ENCODE measurements at places on chromosomes 5 and 9.

DNA sequence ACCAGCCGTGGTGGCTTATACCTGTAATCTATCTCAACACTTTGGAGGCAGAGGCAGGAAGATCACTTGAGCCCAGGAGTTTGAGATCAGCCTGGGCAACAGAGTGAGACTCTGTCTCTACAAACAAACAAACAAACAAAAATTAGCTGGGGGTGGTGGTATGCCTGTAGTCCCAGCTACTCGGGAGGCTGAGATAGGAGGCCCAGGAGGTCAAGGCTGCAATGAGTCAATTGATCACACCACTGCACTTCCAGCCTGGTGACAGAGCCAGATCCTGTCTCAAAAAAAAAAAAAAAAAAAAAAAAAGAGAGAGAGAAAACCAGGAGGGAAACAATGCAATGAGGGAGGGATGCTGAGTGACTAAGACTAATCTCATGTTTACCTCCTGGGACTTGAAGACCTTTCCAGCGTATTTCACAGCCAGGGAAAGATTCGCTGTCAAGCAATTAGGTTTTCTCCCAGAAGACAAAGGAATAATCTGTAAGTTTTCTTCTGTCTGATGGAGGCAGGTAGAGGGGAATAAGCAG lies 51.1 kb upstream of the MIER3 start:
- no peak for DNase-seq

DNA sequence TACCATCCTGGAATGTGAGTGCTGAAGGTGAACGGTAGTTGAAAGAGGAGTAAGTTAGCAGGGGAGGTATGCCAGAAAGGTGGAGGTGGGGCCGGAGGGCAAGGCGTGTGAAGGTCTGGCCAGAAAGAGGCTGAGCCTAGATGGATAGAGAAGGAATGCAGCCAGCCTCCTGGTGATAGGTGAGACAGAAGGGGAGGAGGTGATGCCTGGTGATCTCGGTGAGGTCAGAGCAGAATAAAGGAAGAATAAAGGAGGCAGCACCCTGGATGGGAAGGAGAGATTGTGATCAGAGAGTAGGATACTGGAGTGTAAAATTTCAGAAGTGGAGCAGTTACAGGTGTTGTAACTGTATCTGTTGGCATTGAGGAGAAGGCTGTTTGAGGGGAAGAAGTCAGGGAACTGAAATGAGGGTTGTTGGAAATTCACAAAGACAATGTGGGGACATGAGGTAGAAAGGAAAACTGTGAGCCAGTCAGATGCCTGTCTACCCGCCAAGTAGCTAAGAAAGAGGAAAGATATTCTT lies 2.0 kb downstream of the GNG10 start:
- no peak for DNase-seq

- DNase-seq, result no peak
Observed at GRCh38 chr9:4574657-4575243, 84.5 kb downstream of the SLC1A1 start.

GRCh38 chr5:148912146-148912545 lies 85.7 kb downstream of the ADRB2 start:
- DNase-seq, result no peak

GRCh38 chr9:131238402-131239021 lies 37.8 kb downstream of the FAM78A start:
- no peak for DNase-seq

DNA sequence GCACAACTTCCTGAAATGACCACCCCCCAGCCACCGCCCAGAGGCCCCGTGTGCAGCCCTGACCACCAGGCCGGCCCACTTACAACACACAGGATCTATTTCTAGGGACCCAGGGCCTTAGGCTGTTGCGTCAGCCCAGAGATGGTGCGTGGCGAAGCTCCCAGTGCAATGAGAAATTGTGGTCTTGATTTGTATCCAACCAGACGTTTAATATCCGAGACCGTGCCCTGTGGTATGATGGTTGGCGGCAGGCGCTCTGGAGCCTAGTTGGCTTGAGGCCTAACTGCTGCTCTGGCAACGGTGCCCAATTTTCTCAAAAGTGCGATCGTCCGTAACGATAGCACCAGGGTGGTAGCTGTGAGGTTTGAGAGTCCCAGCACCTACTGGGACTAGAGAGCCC lies 32.6 kb upstream of the SLC6A19 start:
- no peak for DNase-seq

DNA sequence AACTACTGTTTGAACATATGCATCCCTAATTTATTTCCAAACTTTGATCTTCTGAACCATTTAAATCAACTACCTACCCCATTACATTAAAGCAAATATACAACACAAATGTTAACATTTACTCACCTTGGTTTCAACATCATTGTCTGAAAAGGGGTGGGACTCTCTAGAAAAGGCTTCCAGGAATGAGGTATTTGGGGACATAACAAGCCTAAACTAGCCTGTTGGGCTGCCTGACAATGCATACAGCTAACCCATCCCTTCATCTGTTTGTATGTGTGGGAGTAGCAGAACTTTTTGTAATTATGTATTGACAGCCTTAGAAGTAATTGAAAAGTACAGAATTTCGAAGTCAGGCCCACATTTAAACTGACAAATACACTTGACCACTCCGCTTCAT lies 2225.9 kb upstream of the C9orf72 start:
- DNase-seq, result no peak

DNA sequence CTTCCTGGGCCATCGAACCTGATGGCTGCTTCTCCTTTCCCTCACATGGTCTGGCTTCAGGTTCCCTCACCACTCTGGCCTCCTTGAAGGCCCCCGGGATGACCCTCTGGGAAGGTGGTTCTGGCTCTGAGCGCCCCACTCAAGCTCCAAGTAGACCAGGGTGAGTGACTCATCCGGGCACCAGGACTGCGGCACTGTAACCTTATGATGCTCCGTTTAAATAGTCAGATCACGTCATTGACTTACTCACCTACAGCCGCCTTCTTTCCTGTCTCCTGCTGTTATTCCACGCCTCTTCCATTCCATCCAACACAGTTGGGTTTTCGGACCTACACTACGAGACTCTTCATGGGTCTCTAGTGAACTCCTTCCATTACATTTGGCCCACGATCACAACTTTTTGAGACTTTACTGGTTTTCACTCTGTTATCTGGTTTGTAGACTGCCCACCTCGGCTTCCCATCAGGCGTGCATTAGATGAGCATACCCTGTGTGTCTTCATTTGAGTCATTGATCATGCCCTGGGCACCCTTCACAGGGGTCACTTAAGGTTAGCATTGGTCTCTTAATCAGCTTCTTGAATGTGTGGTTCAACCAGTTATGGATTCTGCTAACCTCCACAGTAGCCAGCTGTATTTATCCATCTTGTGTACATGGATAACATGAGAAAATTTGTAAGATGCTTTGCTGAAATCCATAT lies 138.8 kb upstream of the LMX1B start:
- DNase-seq, result no peak

GRCh38 chr9:98637381-98637780 lies 71.4 kb downstream of the GABBR2 start:
- no peak for DNase-seq

DNA sequence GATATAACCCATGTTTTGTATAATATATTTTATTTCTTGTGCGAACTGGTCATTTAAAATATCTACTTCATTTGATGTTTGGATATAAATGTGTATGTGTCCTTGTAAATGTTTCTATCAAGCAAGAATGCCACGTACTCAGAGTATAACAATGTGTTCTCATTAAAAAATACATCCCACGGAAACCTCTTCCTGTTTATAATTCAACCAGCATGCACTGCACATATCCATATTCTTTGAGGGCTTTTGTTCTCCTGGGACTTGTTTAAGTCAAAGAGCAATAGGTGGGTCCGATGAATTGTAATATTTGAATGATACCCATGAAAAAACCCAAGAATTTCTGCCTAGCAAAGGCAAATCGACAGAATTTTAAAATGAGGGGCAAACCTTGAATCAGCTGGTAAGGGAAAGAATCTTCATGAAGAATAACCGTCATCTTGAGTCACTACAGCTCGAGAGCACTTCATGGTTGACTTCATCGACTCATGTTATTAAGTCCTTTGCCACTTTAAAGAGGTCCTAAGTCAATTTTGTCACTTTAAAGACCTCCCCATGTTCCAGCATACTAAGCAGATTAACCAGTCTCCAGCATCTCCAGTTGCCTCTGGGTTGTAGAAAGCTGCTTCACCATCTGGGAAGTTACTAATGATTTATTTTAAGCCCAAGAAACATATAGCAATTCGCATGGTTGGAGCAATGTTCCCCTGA lies 80.6 kb downstream of the NPR3 start:
- no peak for DNase-seq

DNA sequence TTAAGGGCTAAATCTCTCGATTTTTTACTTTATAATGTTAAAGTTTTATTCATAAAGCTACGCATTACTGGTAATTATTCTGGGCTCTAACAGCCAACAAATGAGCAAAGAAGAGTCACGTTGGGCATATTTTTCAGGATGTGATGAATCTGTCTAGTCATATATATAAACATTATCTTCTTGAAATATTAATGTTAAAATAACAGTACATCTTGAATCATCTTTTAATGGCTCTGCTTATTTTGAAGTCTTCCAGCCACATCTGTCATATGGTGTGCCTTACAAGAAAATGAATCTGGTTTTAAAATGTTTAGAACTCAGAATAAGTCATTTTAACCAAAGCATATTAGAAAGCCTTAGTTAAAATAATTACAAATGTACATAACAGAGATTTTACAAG lies 96.9 kb downstream of the CWC27 start:
- no peak for DNase-seq

DNA sequence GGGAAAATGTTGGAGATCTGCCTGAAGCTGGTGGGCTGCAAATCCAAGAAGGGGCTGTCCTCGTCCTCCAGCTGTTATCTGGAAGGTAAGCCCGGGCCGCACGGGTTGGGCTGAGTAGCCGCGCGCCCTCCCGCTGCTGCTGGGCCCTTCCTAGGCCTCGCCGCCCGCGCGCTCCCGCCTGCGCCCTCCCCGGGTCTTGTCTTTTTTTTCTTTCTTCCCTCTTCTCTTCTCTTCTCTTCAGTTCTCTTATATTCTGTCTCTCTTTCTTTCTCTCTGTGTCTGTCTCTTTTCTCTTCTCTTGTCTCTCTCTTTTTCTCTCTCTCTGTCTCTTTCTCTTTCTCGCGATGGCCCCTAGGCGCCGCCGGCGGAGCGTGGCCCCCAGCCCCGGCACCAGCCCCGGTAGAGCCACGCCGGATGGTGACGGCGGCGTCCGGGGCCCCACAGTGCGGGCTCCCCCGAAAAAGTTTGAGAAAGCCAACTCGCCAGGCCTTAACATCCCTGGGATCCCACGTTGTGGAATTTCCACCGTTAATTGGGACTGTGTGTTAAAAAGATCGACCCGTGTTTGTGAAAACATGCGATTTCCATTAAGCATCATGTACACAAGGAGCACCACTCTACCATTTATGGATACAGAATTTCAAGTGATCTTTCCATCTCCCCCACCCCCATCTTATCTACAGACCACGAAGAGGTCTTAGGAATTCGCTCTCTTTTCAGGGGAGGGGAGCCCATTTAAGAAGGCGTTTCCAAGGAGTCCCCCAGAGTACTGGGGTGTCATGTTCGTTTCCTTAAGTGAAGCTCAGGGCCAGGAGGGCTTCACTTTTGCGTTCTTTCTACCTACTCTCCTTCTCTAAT lies 616 bp downstream of the ABL1 start:
- DNase-seq, result no peak

DNA sequence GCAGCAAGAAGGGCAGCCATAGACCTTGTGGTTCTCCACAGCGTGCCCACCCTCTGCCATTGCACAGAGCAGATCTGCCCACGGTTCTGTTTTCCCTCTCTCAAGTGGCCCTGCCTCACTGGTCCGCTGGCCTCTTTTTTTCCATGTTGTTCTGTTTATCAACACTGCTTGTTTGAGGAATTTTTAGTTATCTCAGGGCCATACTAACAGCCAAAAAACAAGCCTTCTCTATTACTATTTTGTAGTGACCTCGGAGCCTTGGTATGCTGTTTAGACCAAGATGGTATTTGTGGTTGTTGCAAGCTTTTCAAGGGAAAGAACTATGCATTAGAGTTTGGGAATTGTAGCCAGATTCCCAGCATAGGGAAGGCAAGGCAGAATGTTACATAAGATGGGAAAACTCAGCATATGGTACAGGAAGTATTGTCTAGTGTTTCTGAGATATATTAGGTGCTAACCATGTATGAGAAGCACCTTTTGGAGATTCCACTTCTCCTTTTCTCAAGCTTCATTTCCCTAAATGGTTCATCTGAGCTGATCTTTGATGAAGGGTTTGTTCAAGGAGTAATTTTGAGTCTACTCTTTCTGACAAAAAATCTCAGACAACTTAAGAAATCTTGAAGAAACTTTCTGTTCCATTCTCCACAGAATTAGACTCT lies 54.3 kb downstream of the NUP214 start:
- no peak for DNase-seq

DNA sequence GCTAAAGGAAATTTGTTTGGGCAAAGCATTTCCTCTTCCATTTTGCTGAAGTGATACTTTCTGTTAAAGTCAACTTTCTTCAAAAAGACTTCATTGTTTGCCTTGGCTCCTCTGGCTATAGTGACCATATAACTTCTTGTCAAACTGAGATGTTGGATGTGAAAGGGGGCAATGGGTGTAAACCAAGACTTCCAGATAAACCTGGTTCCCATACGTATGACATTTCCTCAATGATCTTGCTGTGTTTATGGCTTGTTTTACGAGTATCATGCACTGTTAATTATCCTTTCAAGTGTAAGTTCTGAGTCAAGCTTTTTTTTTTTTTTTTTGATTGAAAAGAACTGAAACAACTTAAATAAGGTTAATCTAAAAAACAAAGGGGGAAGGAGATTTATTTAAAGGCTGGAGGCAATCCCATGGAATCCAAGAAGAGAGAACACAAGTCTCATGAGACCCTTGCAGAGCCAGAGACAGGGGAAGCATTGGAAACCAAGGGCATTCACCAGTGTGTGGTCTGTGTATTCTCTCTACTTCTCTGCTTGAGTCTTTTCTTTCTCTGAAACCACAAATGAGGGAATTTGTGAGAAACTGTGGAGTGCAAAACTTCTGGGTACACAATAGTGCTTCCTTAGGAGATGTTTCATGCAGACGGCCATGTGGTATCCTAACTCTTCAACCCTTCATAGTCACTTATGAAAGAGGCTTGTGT lies 335.3 kb downstream of the RAB3C start:
- no peak for DNase-seq

GRCh38 chr5:65927503-65928321 lies 1.3 kb downstream of the ERBIN start:
- peak; percentile 7 for DNase-seq

DNA sequence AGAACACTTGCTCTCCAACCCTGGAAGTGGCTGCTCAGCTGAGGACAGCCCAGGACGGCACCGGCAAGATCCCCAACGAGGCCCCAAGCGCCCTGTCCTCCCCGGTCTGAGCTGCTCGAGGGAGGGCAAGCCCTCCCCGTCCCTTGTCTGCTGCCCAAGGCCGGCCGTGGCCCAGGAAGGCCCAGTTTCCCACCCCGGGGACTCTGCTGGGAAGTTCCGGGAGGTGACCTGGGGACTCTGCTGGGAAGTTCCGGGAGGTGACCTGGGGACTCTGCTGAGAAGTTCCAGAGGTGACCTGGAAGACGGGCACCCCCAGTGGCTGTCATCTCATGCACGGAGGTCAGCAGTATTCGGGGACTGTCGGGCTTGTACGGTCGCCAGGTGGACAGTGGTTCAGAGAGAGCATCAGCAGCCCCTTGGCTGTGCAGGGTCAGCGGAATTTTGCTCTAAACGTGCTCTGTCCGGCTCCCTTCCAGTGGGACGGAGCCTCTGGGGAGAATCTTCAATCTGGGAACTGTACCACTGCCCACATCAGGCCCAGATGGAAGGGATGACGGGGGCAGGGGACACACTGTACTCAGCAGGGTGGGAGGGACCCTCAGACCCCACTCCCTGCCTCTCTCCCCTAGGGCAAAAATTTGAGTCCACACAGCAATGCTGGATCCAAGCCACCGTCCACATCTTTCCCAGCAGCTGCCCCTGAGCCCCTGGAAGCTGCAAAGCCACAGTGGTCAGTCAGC lies 7.2 kb downstream of the NACC2 start:
- no peak for DNase-seq
